ENCODE measurements at places on chromosomes 3 and 15.

GRCh38 chr15:64507845-64508244, 47.5 kb downstream of the ZNF609 start:
- DNase-seq: no peak

- no peak for DNase-seq
Observed at GRCh38 chr3:153330901-153331300, 168.9 kb downstream of the RAP2B start.

GRCh38 chr3:3800685-3801493, 1.7 kb downstream of the LRRN1 start:
- DNase-seq: no peak

- DNase-seq: no peak
Observed at GRCh38 chr3:22366781-22367180, 615.8 kb upstream of the ZNF385D start.

DNA sequence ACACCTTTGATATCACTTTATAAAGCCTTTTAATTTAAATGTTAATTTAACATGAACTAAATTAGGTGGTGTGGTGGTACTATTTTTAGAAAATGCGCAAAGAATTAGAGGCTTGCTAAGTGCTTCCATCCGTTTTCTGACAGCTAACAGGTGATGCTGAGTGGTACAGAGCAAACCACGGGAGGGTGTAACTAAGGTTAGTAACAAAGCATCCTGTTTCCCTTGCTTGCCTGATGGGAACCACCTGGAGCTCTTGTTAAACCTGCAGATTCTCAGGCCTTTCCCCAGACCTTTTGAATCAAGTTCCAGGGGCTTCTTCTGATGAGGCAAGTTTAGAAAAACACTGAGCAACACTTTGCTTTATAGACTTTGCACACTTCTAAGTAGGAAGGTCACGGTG, 101.0 kb downstream of the ATG7 start:
- DNase-seq: no peak

DNA sequence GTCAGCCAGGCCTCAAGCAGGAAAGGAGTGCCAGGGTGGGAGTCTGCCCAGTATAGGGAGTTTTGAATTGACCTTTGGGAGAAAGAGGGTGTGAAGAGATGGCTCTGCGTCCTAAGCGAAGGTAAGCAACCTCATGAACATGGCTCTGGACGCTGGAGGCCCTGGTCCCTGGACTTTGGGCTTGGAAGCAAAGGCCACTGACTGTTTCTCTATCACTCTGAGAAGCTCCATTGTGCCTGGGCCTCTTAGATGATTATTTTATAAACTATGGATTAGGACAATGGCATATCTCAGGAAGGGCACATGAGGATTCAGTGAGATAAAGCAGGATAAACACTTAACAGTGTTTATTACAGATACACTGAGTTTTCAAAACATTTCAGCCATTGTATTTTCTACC, 59.0 kb downstream of the SUCLG2 start:
- DNase-seq: no peak
